ENCODE measurements at places on chromosomes 5 and 9.

GRCh38 chr5:123344816-123345426 lies 78.3 kb downstream of the CEP120 start:
- no peak for DNase-seq

- DNase-seq = no peak
Observed at GRCh38 chr5:146606893-146607292, 90.9 kb upstream of the GPR151 start.

DNA sequence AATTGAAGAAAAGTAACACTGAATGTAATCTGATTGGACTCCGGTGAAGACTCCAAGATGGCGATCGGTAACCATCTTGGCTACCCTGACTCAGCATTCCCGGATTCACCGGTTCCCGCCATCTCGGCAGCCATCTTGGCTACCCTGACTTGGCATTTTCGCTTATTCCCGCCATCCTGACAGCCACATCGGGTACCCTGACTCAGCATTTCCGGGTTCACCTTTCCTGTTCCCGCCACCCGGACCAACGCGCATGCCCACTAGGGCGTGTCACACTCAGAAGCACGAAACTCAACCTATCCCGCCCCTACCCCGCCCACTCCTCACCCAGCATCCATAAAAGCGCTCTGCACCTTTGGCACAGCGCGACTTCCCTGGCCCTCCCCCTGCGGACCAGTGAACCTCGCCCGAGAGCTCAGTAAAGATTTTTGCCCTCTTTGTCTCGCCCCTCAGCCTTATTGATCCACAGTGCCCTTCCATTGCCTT lies 17.2 kb downstream of the SPTLC1 start:
- peak; percentile 67 for DNase-seq

DNA sequence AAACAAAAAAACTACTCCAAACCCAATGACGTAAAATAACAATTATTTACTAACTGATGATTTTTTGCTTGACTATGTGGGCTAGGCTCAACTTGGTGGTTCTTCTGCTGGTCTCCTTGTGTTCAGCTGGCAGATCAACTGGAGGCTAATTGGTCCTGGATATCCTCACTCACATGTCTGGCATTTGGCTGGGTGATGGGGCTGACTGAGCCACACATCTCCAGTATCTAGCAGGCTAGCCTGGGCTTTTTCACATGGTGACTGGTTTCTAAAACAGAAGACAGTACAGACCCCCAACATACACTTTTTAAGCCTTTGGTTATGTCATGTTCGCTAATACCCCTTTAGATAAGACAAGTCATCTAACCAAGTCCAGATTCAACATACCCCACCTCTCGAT lies 104.7 kb upstream of the PRRC1 start:
- DNase-seq = no peak

Data from inflammatory macrophage (primary cell).